HS-5 (cell line): ENCODE measurements at places on chromosomes 7 and 10.

DNA sequence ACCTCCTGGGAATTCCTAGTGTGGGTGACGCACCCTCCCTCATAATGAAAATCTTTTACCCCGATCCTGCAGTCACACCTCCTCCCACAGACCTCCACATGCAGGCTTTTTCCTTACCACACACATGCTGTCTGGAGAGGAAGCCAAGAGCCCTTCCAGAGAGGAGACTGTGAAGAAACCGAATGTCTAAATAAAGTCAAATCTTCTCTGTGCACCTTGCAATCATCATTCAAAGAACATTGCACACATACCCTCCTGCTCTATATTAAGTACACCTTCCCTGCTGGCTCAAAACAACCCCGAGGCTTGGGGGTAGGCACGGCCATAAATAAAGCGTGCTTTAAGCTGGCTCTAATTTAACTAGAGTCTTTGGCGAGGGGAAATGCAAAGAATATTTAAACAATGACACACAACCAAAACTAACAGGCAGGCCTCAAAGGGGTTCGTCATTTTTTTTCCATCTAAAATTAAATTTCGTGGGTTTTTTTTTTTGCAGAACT, 34.9 kb downstream of the CALML3 start:
- DNase-seq, result peak; percentile 29

DNA sequence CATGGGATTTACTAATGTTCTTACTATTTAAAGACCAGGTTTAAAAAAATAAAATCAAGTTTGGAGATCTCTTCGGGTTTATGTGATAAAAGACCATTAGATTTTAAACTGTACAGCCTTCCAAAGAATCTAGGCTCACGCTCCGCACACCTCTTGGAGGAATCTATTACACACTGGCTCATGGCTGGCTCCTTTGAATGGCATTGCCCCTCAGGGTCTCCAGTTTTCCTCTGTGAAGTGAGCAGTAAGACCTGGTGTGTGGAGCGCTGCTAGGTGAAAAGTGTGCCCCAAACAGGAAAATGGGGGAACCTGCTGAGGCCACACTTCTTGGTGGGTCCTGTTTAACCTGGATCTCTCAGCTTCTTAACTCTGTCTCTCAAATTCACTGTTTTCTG, 142.3 kb downstream of the KAT6B start:
- no peak for DNase-seq

DNA sequence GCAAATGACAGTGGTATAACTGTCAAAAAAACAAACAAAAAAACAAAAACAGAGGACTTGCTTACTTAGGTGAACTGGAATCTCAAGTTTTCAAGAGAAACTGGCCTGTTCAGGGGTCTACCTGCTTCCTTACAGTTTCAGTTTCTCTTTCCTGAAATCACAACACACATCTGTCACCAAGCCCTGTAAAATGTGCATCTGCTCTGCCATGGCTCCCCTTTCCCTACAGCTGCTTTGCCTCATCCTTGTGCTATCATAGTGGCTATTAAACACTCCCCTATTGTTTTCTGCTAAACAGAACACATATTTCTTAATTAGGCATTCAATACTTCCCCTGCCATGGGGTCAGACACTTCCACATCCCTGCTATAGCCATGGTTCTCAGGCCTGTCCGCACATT, 37.6 kb downstream of the CPED1 start:
- DNase-seq, result no peak

DNA sequence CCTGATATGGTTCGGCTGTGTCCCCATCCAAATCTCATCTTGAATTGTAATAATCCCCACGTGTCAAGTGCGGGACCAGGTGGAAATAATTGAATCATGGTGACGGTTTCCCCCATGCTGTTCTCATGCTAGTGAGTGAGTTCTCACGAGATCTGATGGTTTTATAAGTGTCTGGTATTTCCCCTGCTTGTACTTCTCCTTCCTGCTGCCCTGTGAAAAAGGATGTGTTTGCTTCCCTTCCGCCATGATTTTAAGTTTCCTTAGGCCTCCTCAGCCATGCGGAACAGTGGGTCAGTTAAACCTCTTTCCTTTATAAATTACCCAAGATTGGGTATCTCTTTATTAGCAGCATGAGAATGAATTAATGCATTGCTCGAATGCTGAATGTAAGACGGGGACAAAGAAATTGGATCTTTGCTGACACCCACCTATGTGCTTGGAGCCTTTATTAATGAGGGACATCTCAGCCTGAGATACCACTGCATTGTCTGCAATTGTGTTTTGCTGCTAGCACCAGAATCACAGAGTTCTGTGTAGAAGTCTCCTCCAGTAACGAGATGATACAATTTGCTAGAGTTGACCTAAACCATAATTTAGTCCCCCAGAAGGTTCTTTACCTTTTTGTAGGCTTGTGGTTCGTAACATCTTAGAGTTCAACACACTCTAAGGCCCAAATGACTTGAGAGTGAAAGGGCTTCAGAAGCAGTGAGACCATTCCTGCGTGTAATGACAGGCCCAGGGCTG, 28.6 kb downstream of the SLC35B4 start:
- DNase-seq, result no peak

- DNase-seq, result no peak
Measured at GRCh38 chr7:39540320-39540719, 25.9 kb upstream of the YAE1 start.

- peak; percentile 71 for DNase-seq
Measured at GRCh38 chr10:22433875-22434274, 88.6 kb downstream of the SPAG6 start.
